ENCODE measurements at places on chromosomes 5 and 9. TPM values are rescaled to one million over a fixed set of nuclear protein-coding genes. Genes with fewer than 3 reads are reported as not detected.

- no peak for DNase-seq
Observed at GRCh38 chr5:76199336-76200318, 116.4 kb downstream of the SV2C start.

- no peak for DNase-seq
Observed at GRCh38 chr5:28012538-28012937, 974.2 kb upstream of the CDH9 start.

GRCh38 chr9:96175001-96175400 lies 127.0 kb downstream of the HSD17B3 start:
- no peak for DNase-seq

DNA sequence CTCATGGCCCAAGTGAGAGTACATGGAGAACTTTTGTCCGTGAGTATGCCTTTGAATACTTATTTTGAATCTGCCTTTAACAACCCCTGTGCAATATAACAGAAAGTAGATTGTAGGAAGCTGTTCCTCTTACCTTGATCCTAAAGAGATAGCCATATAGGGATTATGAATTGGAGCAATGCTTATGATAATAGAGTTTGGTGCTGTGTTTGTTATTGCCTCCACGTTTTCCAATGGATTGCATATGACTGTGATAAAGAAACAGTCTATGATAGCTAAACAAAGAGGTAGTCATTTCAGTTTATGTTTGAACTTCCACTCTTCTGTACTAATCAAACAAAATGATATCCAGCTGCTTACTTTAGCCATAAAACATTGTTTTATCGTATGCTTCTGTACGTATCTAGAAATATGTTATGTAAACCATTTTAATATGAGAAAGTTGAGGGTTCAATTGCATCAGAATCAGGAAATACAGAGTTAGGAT lies 199.6 kb upstream of the RGMB start:
- DNase-seq: no peak

DNA sequence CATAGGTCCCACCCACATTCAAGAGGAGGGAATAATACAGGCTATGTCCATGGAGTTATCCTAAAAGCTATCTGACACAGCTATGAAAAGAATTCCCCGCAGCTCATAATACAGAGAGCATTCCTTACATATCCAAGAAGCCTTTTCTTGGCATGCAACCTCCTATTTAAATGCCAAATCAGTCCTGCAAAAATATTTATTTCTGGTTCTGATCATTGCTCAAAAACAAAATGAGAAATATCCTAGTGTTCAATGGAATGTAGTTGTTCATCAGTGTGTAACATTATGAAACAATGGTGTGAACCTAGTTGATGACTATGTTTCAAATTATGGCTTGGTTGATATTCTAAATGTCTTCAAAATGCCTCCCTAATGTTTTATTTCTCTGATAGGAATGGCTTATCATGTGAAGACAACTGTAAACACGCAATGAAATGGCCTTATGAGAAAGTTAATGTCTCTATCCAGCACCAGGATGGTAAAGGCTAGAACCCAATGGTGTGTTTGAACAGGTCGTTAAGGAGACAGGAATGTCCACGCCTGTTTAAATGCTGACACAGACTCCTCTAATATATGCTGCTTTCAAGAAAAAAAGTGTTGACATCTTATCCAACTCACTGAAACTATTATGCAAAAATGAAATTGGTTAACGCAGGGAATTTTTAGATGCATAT lies 126.7 kb upstream of the CDH6 start:
- DNase-seq: no peak

DNA sequence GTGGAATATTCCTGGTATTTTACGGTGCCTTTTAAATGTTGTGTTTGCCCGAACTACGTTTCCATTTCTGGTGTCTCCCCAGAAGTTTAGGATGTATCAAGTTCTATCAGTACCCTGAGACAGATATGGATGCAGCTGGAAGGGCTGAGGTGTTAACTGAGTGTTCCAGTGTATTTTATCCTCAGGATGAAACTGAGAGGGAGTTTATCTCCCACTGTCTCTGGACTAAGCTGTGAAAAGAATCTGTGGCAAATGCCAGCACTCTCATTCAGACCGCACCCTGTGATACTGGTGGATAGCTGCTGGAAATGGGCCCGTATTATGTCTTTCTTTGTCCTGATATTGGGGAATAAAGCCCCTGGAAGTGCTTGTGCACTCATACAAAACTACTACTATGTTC lies 887.2 kb upstream of the TYRP1 start:
- no peak for DNase-seq

GRCh38 chr9:89433826-89434225 lies 64.1 kb downstream of the SEMA4D start:
- DNase-seq: peak; percentile 53

DNA sequence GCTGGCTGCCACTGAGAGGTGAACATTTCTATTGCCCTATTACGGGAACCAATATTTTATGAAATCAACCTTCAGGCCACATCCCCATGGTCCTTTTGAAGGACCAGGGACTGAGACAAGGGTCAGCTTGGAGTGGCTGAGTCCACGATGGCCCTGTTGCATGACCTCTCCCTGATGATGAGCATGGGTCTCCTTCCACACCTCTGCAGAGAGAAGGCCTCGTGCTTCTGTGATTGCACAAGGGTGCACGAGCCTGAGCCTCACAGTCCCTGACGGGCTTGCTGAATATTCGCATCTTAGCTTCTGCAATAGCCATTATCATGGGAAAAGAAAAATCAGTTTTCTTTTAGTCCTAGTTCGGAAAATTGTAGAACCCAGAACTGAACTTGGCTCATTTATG lies 255.0 kb upstream of the IRX2 start:
- no peak for DNase-seq

Gene RMRP
- polyA plus RNA-seq: not detected

Gene SLC6A19
- polyA plus RNA-seq: not detected

Gene DOK3
- 5.2 TPM for polyA plus RNA-seq

Gene CARTPT
- polyA plus RNA-seq: not detected
